ENCODE measurements at places on chromosomes 4 and X. TPM values are rescaled to one million over a fixed set of nuclear protein-coding genes. Genes with fewer than 3 reads are reported as not detected.

The FAM47A gene
- total RNA-seq: not detected

The DACH2 gene
- not detected for total RNA-seq

The SLC10A4 gene
- total RNA-seq: 7.8 TPM

The GAGE12F gene
- not detected for total RNA-seq

The SAGE1 gene
- 0.06 TPM for total RNA-seq

The SLITRK4 gene
- 0.02 TPM for total RNA-seq

The EDA gene
- total RNA-seq: 0.36 TPM

The SLC25A31 gene
- total RNA-seq: not detected

The HEPH gene
- total RNA-seq: not detected

The BMP3 gene
- not detected for total RNA-seq

The UCP1 gene
- not detected for total RNA-seq

The CSN2 gene
- not detected for total RNA-seq

The KIT gene
- total RNA-seq: not detected

The GPR50 gene
- total RNA-seq: 0.17 TPM

The ZRSR2 gene
- total RNA-seq: 9.7 TPM

The ZAR1 gene
- 0.06 TPM for total RNA-seq

The OTC gene
- not detected for total RNA-seq

The CENPVL1 gene
- total RNA-seq: not detected

The ZNF827 gene
- total RNA-seq: 3.1 TPM

The WAS gene
- total RNA-seq: 0.21 TPM

Data from A549 treated with CORT108297 at 1 μM for 4 hours (cell line).